Mesendoderm (in vitro differentiated cells): ENCODE measurements at places on chromosomes 11 and 22.

DNA sequence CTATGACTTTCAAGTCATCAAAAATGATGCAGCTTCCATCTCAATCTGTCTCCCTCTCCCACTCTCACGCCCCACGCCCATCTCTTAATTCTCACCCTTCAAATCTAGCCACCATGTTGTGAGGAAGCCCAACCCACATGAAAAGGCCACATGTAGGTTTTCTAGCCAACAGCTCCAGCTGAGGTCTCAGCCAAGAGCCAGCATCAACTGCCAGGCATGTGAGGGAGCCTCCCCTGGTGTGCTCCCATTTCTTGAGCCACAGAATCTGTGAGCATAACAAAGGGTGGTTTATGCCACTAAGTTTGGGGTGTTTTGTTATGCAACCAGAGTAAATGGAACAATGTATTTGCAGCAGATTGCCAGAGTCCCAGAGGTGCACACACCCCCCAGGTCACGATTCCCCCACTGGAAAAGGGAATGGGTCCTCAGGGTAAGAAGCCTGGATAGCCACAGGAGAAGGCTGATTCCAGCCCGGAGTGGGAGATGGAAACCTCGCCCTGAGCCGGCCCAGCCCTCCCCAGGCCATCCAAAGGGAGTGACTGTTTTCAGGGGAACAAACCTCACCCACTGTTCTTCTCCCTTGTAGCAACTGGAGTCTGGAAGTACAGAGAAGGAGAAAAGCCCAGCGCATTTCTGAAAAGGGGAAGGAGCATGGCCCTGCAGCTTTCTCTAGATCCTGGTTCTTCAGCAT, 20.0 kb upstream of the LINC01488 start:
- DNase-seq = no peak

- DNase-seq = peak; percentile 57
Measured at GRCh38 chr11:62428871-62429560, 10.2 kb downstream of the SCGB1A1 start.

- DNase-seq = no peak
Measured at GRCh38 chr11:119434591-119435330, 11.8 kb upstream of the THY1 start.

DNA sequence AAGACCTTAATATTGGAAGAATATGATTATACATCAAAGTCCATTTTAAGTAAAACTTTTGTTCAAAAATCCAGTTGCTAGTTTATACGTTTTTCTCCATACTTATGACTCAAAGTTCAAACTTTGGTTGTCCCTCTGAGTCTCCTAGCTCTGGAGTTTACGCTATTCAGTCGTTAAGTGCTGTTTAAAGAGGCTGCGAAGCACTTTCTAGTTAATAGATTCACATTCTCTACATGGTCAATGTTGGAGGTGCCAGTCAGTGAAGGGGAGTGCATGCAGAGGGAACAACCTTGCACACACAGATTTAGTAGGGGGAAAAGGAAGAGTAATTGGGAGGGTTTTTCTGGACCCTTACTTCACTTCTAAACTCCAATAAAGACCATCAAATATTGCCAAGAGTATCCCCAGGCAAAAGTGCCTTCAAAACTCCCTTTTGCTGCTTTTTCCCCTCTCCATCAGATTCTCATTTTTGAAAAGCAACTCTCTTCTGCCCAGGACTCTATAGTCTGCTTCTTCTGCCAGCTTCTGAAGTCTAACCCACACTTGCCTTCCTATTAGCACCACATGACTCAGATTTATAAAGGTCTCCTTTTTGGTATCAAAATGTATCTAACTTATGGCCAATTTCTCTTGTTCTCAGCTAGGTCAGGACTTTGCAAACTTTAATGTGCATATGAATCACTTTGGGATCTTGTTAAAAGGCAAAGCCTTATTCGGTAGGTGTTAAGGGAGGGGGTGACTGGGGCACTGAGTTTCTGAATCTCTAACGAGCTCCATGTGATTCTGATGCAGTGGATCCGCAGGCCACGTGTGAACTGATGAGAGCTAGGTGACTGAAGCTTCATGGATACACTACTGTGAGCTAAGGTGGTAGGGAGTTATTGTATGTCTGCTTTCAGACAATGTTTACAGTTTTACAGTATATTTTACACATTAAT, 96.2 kb upstream of the MTMR2 start:
- no peak for DNase-seq

- no peak for DNase-seq
Measured at GRCh38 chr11:99601179-99601578, 580.4 kb downstream of the CNTN5 start.

- DNase-seq = no peak
Measured at GRCh38 chr11:42901084-42901483, 410.7 kb upstream of the API5 start.

GRCh38 chr22:38471237-38471636, 3.3 kb downstream of the KDELR3 start:
- no peak for DNase-seq

- no peak for DNase-seq
Measured at GRCh38 chr11:117654281-117655255, 142.4 kb downstream of the DSCAML1 start.

DNA sequence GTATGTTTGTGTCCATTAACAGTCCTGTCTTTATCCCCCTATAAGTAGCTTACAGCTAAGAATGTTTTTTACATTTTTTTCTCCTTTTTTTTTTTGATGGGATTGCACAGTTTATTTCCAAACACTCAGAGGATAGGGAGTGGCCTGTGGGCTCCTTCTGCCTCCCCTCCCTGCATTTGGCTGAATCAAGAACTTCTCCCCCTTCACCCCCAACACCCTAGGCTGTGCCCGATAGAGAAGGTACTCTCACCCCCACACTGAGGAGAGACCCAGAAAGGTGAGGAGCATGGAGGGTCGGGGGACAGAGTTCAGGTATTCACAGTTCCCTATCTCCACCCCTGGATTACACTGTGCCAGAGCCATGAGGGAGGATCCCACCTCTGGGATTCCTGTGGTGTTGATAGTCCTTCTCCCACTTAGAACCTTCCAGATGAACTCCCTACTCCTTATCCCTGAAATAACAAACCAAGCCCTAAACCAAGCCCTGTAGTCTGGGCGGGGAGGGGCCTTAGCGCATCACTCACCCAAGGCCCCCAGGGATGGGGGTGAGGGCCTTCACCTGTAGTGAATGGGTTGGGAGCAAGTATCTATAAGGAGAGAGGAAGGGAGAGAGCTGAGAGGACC, 97.1 kb downstream of the ADAMTS15 start:
- DNase-seq = no peak

DNA sequence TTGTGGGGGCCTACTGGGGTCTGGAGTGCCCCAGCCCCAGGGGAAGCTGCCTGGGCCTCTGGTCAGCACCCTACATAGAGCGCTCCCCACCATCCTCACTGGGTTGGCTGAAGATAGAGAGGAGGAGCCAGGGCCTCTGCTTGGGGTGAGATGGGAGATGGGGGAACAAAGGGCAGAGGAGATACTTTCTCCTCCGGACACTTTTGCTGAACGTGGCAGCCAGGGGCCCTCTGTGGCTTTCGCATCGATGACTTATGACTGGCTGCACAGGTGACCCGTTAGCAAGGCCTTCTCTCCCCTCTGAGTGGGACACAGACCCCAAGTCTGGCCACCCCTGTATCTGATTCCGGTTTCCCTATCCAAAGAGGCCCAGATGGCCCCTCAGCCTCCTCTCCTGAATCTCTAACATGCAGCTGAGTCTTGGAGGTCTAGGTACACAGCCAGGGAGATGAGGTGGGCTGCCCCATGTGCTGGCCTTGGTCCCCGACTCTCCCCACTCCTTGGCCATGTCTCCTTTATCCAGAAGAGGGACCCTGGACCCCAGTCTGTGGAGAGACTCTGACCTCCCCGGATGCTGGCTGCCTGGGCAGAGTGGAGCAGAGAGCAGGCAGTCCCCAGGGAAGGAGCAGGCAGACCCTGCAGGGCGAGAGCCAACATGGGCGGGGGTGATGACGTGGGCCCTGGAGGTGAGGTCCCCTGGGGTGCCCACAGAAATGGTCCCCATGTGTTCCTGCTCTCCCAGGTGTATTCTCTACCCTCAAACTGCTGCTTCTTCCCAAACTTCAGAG, 59.3 kb upstream of the NECTIN1 start:
- DNase-seq = no peak

DNA sequence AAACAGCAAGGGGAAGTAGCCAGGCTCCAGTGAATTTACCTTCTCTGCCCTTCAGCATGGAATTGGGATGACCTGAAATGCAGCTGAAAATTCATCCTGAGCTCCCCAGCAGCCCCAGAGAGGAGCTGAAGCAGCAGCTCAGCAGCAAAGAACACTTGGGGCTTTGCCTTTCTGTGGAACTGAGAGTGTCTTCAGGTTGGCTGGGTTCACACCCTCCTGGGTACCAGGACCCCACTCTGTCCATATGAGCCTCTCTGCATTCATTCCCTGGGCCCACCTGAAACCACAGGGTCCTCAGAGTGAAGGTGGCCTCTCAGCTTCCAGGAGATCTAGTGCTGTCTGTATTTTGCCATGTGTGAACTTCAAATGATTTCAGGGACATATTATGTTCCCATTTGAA, 429.2 kb downstream of the MN1 start:
- no peak for DNase-seq

DNA sequence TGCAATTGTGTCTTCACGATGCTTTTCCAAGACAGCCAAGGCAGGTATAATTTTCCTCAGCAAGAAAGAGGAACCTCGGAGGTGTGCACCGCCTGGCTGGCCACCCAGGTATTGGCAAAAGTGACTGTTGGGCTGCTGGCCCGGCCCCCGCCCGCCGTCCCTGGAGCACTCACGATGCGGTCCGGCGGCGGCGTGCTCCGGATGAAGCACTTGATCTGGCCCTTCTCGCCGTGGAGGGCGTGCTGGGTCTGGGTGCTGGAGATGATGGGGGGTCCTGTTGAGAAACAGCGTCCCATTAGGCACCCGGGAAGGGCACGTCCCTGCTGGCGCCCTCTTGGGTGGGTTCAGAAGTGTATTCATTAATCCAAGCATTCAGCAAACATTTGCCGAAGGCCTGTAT, 84.8 kb downstream of the ST3GAL4 start:
- no peak for DNase-seq

- no peak for DNase-seq
Measured at GRCh38 chr22:44357966-44358465, 45.3 kb upstream of the SHISAL1 start.

- DNase-seq = no peak
Measured at GRCh38 chr11:85438328-85438727, 188.8 kb downstream of the DLG2 start.
